ENCODE measurements at places on chromosomes 1 and 21.

DNA sequence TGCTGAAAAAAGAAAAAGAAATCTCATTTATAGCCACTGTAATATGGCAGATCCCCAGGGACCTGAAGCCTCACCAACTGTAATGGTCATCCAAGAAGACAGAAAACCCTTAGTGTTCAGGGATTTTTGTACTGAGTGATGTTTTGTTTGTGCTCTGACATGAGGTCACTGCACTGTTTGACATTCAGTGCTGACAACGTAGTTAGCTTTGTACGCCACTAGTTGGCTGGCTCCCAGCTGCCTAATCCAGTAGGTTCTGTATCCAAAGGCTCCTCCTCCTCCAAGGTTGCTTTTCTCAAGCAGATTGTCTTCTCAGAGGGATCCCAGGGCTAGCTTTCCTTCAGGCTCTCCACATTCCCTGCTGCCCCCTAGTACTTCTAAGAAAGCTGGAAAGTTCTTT is 9.5 kb upstream of the YRDC start:
- DNase-seq: no peak

- DNase-seq: peak; percentile 63
These were observed 21.6 kb upstream of the C1orf159 start for GRCh38 chr1:1137256-1138045.

- no peak for DNase-seq
These were observed 4.5 kb downstream of the DLGAP3 start for GRCh38 chr1:34924759-34925555.

GRCh38 chr1:43492826-43493225 is 37.9 kb upstream of the PTPRF start:
- DNase-seq: no peak

DNA sequence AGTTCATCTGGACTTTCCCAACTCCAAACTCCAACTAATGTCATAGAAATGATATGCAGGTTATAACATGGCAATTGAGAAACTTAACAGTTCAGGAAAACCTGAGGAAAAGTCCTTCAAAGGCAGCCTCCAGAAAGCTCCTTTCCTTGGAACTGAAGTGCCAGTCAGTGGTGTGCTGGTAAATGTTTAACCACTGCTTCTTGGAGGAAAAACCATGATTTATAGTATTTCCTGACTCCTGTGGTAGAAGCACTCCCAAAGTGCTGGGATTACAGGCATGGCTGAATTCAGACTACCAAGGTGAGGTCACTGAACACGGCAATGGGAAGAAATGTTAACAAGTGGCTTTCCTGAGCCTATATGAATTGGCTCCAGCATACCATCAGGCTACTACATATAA is 26.7 kb upstream of the ZNHIT6 start:
- no peak for DNase-seq

GRCh38 chr1:58231204-58231603 is 315.3 kb downstream of the OMA1 start:
- no peak for DNase-seq

GRCh38 chr1:54324251-54325140 is 81.7 kb downstream of the SSBP3 start:
- DNase-seq: no peak

- no peak for DNase-seq
These were observed 66.0 kb upstream of the GRIK3 start for GRCh38 chr1:37100310-37100709.

DNA sequence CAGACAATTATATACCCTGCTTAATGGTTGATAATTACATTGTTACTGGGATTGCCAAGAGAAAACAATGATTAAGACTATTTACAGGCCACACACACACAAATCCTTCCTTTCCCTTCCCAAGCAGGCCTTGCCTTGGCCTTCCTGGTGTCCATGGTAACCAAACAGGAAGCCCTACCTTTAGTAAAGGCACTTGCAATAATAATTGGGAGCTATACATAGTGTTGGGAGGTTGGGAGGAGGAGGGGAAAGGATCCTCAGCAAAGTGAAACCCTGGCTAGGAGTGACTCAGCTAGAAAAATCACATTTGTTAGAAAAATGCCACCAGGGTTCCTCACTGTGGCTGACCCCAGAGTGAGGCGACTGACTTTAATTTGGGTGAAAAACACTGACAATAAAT is 122.3 kb upstream of the ADAR start:
- DNase-seq: no peak

- DNase-seq: no peak
These were observed 34.6 kb downstream of the CFAP57 start for GRCh38 chr1:43206600-43207228.

DNA sequence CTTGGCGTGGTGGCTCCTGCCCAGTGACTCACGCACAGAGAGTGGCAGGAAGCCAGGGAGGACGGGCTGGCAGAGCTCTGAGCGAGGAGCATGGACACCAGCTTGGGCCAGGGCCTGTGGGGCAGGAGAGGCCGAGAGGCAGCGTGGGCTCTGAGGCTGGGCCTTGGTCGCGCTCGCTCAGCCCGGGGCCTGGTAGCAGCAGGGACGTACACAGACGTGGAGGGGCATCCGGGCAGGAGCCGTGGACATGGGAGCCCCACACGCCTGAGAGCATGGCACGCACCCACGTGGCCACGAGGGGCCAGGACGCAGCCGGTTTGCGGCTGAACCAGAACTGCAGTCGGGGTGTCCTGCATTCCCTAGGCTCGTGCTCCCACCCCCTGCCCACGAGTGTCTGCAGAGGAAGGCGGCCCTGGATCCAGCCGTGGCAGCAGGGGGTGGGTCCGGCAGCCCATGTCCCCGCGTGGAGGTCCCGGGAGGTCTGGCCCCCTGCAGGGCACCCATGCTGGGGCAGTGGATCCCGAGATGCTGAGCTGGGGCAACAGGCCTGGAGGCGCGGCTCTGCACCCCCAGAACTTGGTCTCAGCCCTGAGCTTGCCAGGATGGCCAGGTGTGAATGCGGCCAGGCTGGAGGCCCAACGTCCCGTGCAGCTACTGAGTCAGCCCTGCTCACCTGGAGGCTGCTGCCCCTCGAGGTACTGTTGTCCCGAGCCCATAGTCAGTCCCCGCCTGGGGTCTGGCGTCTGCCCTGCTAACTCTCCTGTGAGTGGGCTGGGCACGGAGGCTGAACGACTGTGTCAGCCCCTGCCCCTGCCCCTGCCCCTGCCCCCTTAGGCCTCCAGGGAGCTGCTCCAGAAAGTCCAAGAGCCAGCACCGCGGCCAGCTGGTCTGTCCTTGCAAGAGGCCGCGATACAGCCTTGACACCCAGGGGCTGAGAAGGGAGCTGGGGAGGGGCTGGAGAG is 61.6 kb downstream of the SLX9 start:
- no peak for DNase-seq

GRCh38 chr1:167328816-167329483 is 108.3 kb downstream of the POU2F1 start:
- DNase-seq: no peak

DNA sequence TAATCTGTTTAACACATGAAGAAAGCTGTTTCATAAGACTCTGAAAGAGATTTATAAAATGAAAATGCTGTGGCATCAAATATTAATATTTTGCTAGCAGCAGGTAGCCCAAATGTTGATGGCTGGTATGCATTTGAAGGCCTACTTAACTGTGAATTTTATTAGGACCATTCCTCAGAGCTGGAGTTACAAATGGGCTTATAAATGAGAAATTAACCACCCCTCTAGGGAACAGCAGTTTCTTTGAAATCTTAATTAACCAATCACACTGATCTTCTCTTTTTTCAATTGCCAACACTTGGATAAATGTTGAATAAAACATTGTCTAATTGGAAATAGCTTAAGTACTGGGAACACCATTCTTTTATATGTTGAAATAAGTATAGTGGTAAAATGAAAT is 129.9 kb downstream of the GPR52 start:
- no peak for DNase-seq

GRCh38 chr21:41228492-41228891 is 60.5 kb downstream of the BACE2 start:
- DNase-seq: no peak

DNA sequence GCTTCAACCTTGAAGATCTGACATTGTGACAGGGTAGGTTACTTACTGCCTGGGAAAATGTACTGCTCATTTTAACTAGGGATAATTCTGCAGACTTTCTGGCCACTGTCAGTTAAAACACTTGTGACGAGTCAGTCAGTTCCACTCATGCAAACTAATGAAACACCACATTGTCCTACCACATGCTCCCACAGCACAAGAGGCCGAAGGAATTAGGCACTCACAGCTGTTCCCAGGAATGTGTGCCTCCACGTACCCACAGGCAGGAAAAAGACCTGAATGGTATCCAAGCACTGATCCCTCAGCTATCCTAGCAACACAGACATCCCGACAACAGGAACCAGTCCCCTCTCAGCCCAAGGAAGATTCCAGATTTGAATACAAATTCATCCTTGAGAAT is 12.3 kb downstream of the BCAR3 start:
- no peak for DNase-seq

DNA sequence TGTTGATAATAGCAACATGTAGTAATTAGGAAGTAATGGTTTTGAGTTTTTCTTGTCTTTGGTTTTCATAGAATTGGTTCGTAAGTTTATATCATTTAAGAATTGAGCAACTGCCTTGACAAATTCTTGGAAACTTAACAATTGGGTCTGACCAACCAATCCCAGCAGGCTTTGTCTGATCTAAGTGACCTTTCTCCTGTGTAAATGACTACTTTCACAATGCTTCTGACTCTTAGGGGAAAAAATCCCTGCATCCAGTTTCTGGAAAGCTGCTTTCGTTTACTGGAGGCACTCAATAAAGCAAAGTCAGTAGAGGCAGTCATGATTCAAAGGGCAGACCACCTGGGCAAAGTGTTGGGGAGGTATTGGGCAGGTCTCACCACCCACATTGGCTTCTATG is 303.6 kb upstream of the FAM78B start:
- no peak for DNase-seq

DNA sequence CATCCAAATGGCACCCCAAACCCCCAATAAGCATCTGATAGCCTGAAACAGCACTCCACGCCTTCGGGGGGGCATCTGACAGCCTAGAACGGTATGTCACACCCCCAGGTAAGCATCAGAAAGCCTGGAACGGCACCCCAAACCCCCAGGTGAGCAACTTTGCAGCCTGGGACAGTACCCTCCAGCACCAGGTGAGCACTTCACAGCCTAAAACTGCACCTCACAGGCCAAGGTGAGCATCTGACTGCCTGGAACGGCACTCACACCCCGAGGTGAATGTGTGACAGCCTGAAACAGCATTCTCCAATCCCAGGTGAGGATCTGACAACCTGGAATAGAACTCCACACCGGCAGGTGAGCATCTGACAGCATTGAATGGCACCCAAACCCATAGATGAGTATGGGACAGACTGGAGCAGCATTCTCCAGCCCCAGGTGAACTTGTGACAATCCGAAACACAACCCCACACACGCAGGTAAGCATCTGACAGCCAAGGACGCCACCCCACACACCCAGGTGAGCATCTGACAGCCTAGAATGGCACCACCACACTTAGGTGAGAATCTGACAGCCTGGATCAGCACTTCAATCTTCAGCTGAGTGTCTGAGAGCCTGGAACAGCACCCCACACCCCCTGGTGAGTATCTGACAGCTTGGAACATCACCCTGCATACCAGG is 18.3 kb upstream of the MMEL1 start:
- no peak for DNase-seq

- DNase-seq: no peak
These were observed 23.5 kb downstream of the ANGPTL1 start for GRCh38 chr1:178847396-178847849.

GRCh38 chr1:98557895-98558294 is 103.6 kb upstream of the SNX7 start:
- no peak for DNase-seq

GRCh38 chr1:73674945-73675561 is 522.9 kb downstream of the LRRIQ3 start:
- DNase-seq: no peak

DNA sequence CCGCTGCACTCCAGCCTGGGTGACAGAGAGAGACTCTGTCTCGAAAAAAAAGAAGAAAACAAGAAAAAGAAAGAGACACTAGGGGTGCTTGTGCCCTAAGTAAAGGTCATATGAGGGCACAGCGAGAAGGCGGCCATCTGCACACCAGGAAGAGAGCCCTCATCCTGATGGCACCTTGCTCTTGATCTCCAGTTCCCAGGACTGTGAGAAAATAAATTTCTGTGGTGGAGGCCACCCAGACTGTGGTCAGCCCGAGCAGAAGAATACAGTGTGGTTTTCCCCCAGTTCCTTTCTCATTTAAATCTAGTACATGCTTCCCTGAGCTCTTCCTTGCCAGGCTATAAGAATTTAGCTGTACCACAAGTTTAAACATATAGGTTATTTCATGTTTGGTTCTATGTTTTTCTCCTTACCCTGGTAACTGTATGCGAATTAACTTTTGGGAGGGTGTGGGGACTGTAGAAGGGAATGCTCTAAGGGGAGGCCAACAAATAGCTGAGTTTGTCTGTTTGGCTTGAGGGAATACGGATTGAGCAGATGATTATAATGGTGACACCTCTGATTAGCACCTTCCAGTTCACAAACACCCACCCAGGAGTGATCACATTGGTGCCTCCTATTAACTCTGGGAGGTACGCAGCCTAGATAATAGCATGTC is 119.6 kb upstream of the ERRFI1 start:
- no peak for DNase-seq

DNA sequence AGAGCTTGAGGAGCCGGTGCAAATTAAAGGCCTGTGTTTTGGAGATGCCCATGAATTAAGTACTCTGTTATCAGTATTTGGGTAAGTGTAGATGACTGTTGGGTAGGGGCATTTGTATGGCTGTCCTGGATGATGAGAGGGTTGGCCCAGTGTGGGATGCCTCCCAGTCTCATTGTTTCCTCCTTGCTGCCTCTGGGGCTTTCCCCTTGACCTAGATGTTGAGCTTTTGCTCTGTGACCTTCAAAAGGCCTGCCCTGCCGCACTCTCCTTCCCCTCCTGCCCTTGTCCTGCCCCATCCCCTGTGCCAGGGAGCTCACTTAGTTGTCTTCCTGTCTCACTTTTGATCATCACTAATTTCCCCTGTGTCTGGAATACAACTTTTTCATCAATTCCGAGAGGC is 10.0 kb downstream of the GALNT2 start:
- DNase-seq: no peak

- DNase-seq: no peak
These were observed 42.6 kb upstream of the PTGS2 start for GRCh38 chr1:186722711-186723309.

DNA sequence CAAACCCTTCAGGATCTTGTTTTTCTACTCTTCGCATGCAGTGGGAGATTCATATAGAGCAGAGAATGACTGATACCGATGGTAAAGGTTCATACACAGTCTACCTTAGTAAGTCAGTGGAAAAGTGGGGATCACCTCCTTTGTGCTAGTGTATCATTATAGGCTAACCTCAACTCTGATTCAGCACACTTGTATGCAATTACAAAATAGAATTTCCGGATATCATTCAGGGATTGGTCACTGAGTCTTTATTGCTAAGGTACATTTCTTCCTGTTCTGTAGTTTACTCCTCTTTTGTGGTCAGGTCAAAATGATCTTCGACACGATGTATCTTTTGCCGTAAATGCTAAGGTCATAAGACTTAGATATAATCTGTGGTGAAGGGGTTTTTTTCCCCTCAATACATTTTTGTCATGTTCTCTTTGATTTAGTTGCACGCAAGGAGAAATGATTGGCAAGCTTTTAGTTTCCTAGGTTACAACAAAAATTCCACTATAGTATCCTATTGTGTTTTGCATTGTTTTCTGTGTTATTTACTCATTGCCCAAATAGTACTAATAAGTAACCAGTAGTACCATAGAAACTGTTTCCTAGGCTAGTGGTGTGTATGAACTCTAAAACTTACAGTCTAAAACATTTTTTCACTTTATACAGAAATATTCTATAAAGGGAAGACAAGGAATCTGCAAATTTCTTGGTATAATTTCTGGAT is 35.7 kb upstream of the PLA2G4A start:
- DNase-seq: no peak

GRCh38 chr1:3011127-3011526 is 10.1 kb upstream of the ACTRT2 start:
- no peak for DNase-seq

- no peak for DNase-seq
These were observed 80.8 kb upstream of the POU3F1 start for GRCh38 chr1:38127428-38127827.
